Right renal pelvis (tissue), 4 donors: ENCODE measurements at places on chromosomes 3 and 15. TPM values are rescaled to one million over a fixed set of nuclear protein-coding genes. Genes with fewer than 3 reads are reported as not detected.

Gene SENP7
- polyA plus RNA-seq: 59.6 TPM

Gene CCDC13
- polyA plus RNA-seq: 2.8 TPM

Gene ZIC4
- polyA plus RNA-seq: 0.05 TPM

Gene STAC
- 7.2 TPM for polyA plus RNA-seq

- no peak for DNase-seq
Measured at GRCh38 chr3:63532521-63532920, 120.0 kb upstream of the SNTN start.

GRCh38 chr15:68819495-68820294, 1.0 kb downstream of the ANP32A start:
- peak; percentile 57 for DNase-seq

GRCh38 chr3:53833700-53834099, 12.5 kb downstream of the CHDH start:
- DNase-seq: no peak

GRCh38 chr3:117011687-117012250, 302.2 kb downstream of the TUSC7 start:
- no peak for DNase-seq

DNA sequence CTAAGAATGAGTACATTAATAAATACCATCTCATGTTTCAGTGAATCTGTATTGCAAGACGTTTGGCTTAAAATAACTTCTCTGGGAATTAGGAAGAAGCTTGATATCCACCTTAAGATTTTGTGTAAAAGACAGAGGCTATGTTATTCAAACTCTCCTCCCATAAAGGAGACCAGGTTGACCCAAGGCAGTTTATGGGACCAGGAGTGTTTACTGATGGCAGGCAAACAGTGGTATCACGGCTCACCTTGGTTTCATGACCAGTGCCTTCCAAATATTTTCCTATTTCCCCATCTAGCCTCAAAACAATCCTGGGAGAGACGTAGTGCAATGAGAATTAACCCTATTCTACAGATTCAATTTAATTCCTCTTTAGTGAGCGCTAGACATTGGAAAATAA, 90.2 kb upstream of the SNTN start:
- DNase-seq: no peak
